ENCODE measurements at places on chromosomes 11 and 22. TPM values are rescaled to one million over a fixed set of nuclear protein-coding genes. Genes with fewer than 3 reads are reported as not detected.

The POU2AF2 gene
- not detected for total RNA-seq

The VSIG10L2 gene
- total RNA-seq: not detected

- DNase-seq: no peak
- H3K27me3 ChIP-seq: no peaks in the 10 kb centered on the region
- H3K36me3 ChIP-seq: peaks cover 31% of the 10 kb centered on the region
- no peak overlapping the region for H3K4me3 ChIP-seq
Observed at GRCh38 chr11:78100676-78101472, 21.2 kb upstream of the NDUFC2 start.

DNA sequence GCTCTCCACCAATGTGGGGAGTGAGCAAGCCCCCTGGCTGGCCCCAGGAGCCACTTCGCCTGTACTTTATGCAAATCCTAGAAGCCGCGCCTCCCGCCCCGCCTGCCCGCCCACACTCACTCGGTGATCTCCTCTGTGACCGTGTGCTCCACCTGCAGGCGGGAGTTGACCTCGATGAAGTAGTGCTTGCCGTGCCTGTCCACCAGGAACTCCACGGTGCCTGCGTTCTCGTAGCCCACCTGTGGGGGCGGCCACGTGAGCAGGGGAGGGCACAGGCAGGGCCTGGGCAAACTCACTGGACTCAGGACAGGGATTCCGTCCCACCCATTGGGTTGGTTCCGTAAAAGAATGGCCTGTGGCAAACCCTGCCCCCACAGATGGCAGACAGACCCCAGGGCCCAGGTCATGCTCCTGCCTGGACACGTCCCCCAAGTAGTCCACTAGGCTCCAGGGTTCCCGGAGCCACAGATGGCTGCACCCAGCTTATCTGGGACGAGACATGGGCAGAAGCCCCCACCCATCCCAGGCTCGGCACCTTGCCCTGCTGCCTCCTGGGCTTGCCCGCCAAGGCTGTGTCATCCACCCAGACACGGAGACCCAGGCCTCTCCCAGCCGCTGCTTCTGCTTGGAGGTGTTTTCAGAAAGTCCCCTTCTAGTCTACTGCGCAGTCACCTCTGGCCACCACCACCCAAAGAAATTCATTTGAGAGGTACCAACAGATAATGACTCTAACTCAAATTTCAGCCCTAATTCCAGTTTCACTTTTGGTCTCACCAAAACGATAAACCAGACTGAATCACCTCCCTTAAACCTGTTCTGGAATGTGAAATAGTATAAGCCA is 12.1 kb downstream of the LRFN4 start:
- no peaks in the 10 kb centered on the region for H3K36me3 ChIP-seq
- DNase-seq: peak; percentile 95
- no peak overlapping the region for H3K27ac ChIP-seq

- no peaks in the 10 kb centered on the region for H3K27me3 ChIP-seq
- H3K4me3 ChIP-seq: no peak overlapping the region
- no peak overlapping the region for H3K27ac ChIP-seq
- no peaks in the 10 kb centered on the region for H3K4me1 ChIP-seq
Observed at GRCh38 chr11:35197292-35197691, 58.3 kb downstream of the CD44 start.

DNA sequence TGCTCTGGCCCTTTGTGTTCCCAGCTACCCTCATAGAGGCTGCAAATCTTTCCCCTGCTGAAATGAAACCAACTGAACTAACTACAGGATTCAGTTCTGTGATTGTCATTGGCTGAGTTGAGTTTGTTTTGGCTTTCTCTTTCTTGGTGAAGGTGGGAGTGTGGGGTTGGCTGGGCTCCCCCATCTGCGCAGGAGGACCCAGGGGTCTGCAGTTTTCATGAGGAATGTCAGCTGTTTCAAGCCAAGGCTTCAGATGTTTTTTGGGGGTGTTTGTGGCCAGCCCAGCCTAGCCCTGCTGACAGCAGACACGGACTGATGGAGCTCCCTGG is 34.0 kb downstream of the LRP5 start:
- no peak for DNase-seq
- no peak overlapping the region for H3K4me3 ChIP-seq
- H3K27ac ChIP-seq: no peak overlapping the region
- H3K36me3 ChIP-seq: no peaks in the 10 kb centered on the region
- H3K27me3 ChIP-seq: no peaks in the 10 kb centered on the region

All from Karpas-422 (cell line).